Right lobe of liver (tissue), 6 donors: ENCODE measurements at places on chromosomes 2 and 18.

GRCh38 chr2:197164141-197164754, 146.3 kb downstream of the ANKRD44 start:
- DNase-seq: peak; percentile 51

DNA sequence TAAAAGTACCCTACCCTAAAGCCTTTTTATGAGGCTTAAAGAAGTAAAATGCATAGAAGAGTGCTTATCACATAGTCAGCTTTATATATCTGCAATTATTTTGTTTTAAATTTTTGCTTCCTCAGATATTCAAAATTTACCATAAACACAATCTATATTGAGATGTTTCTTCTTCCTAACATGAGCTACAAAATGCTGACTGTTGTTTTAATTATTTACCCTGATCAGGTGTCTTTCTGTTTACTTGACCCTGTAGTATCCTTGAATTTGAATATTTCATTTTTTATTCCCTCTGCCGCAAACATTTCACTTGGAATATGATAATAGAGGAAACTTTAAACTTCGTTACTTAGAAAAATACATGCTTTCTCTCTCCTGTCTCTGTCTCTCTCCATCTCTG, 147.9 kb downstream of the TMX3 start:
- no peak for DNase-seq

DNA sequence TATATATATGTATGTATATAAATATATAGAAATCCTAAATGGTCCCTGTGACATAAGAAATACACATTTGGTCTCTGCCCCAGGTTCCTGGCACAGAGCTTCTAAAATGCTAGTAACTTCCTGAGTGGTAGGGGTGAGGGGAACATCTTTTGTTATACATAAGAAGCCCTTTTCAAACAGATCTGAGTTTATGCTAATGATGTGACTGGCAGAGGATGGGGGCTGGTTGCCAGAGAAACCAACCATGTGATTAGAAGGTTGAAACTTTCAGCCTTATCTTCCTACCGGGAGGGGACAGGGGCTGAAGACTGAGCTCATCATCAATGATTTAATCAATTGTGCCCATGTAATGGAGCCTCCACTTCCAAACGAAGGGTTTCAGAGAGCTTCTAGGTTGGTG, 16.3 kb downstream of the MFSD2B start:
- no peak for DNase-seq

DNA sequence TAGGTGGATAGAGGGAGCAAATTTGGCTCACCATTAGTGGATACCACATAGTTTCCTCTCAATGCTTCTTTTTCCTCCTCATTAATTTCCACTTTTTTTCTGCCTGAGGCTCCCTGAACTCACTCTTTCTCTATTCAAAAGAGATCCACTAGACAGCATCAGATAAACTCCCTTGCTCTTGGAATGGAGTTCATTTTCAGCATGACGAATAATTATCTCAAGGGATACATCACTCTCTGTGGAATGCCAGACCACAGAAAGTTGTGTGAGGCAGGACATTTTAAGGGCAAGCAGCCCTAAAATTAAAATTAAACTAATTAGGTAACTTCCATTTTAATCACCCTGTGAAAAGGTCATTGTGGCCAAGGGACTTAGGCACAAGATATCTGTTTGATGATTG, 1920.1 kb upstream of the CELF4 start:
- no peak for DNase-seq

GRCh38 chr2:29159125-29159524, 43.9 kb downstream of the CLIP4 start:
- no peak for DNase-seq

- no peak for DNase-seq
Measured at GRCh38 chr2:180077295-180077906, 70.3 kb upstream of the CWC22 start.

GRCh38 chr2:241842620-241843211, 16.0 kb downstream of the PDCD1 start:
- DNase-seq: peak; percentile 68

DNA sequence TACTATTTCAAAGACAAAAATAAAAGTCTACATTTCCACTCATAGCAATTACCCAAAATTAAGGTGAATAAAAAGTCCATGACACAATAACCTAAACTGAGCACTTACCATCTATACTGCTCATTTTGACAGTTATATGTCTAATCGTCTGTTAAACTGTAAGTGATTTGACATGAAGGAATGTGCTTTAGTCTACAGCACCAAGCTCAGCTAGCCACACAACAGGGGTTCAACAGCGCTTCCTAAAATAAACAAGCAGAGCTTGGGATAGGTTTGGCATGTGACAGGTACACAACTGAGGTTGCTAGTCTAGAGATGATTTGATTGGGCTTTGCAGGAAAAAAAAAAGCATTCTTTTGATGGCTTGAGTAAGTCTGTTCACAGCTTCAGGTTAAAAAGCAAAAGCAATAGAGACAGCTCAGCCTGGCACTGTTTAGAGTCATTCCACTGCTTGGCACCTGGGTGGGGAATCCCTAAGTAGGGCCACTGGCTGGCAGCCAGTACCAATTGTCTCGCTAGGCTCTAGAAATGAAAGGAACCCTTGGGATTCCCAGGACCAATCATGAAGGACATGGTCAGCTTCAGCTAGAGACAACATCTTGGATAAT, 78.6 kb downstream of the BARD1 start:
- no peak for DNase-seq

- DNase-seq: no peak
Measured at GRCh38 chr18:57008001-57008686, 138.7 kb upstream of the BOD1L2 start.

DNA sequence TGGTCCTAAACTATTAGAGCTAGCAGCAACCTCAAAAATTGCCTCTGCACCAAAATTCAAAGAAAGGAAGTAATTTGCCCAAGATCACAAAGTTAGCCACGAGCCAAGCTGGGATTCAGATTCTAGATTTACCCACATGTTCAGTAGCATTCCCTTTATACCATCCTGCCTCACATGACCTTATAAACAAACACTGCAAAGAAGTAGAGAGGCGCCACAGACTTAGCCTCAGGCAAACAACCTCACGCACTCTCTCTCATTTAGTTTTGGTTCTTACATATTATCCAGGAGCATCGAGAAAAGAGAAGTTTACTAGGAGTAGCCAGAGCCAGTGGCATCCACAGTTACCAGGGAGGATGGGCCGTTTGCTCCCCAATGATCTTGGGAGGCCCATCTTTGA, 226.6 kb downstream of the OSR1 start:
- DNase-seq: no peak

DNA sequence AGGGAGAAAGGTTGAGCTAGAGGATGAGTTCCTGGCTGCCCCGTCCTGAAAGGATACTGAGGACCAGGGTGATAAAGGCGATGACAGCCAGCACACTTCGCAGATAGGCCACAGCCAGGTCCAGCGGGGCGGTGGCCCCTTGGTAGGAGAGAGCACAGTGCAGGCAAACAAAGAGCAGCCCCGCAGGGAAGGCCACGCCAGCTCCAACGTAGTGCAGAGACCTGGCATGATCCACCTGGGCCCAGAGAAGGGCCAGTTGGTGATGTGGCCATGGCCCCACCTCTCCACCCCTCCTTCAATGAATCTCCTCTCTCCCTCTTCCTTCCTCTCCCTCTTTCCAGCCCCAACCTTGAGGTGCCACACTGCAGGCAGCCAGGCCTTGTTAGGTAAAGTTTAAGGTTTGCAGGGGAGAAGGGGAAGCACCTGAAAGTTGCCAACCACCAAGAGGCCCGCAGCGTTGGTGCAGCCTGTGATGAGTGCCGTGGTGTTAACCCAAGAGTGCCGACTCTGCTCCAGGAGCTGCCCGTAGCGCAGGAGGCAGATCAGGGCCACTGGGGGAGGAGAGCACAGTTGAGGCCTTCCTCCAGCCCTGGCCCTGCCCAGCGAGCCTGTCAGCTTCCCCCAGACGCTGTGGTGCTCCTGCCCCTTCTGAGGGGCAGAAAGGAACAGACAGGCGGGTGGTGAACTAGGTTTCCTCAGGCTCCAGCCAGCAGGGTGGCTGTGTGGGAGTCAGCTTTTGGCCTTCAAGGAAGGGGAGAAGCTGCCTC, 2.8 kb downstream of the TMEM150A start:
- DNase-seq: no peak

- DNase-seq: no peak
Measured at GRCh38 chr2:10873790-10874437, 37.8 kb upstream of the KCNF1 start.

DNA sequence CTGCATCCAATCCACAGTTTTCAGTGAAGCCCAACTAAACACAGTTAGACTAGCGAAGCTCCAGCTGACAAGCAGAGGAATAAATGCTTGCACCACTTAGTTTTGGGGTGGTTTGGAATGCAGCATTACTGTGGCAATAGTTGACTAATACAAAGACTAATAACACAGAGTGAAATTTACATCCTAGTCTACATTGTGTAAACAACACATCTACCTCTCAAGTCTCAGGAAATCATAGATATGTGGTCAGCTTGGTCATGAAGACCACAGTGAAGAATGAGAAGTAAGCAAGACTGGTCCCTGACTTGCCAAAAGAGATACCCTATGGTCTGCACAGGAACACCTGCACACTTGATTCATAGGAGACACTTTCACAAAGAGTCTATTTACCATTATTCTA, 155.1 kb upstream of the TANK start:
- no peak for DNase-seq
